NCI-H345 (cell line): ENCODE measurements at places on chromosomes 6 and 20.
A peak's percentile ranks its signal among the peaks of the same experiment; 100 is the strongest.

DNA sequence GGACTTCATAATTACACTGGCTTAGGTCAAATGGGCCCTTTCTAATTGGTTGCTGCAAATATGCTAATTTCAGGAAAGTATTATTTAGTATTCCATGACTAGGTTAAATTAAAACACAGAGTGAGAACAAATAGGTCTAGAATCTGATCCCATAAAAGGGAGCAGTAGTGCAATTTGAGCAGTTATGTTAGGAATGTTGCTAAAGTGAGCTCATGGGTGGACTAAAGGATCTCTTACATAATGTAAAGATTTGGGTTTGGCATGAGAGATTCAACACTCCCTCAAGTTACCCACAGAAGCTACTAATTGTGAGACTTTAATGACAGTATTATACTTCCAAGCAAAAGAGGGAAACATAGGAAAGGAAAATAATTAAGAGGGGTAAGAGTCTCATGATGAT, 109.1 kb downstream of the C6orf58 start:
- DNase-seq, result no peak

DNA sequence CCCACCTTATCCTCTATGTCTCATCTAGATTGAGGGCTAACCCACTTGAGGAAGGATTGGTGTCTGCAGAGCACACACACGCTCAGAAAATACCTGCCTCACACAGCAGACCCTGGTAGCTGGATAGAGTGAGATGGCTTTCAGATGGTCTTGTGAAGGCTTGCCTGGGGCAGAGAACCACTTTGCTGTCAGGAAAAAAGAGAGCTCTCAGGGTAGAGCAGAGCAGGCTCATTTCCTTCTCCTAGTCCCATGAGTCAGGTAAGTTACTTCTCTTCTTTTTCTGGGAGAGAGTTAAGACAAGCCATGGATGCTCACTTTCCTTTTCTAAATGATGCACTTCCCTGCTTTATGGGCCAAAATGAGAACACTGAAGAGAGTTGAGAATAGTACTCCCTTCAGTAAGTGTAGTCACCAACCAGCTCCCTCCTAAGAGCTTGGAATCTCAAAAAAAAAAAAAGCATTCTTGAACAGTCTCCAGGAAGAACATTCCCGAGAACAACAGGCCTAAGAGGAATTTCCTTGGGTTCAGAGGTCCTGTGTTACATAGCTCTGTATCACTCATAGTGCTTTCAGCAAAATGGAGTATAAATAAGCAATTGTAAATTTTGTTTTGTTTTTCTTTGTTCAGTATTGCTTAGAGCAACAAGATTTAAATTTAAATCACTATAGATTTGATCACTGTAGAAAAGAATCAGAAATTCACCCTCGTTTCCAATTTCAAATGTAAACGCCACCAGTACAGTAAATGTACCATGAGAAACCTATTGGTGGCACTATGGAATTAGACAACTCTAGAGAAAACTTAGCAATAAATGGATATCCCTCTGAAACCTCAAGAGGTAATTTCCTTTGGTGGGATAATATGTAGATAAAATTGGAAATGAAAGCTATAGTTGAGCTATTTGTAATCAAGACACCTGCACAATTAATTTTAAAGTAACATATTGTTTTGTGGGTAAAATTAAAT, 530.3 kb downstream of the RFPL4B start:
- no peak for DNase-seq

DNA sequence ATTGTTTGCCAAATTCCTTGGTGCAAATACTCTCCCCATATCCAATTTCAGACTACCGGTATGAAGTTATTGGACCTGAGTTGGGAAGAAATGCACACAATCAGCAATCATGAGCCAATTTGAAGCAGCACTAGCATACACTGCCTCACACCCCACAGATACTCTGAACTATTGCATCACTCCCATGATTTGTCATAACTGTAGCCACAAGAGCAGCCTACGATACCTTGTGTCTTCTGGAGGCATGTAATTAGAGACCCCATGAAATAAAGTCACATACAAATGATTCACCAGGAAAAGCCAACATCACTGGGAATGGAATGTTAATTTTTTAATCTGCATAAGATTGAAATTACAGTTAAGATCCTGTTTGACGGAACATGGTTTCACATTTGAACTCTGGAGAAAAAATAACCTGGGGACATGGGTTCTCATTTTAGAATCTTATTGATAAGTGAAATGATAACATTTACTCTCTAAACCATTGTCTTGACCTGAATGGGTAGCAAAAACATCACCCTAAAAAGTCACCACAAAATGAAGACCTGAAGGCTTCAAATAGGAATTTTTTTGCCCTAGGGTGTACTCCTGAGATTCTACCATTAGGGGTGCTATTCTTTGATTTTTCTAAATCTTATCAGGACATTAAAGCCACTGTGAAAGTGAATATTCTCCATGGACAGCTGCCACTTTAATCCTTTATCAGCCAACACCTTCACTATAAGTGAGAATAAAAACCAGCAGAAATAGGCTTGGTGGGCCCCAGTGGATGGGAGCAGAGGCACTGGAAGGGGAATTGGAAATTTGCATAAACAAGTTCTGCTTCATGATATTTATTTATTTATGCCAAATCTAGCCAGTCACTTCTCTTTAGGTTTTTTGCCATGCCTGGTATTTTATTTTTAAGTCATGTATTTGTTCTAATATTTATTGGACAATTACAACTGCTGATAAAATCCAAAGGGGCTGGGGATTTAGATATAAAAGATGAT, 34.5 kb upstream of the HBS1L start:
- DNase-seq, result no peak

GRCh38 chr6:113451049-113451448, 406.1 kb upstream of the MARCKS start:
- peak; percentile 88 for DNase-seq

GRCh38 chr20:50478162-50478990, 31.8 kb upstream of the PTPN1 start:
- DNase-seq, result peak; percentile 33

DNA sequence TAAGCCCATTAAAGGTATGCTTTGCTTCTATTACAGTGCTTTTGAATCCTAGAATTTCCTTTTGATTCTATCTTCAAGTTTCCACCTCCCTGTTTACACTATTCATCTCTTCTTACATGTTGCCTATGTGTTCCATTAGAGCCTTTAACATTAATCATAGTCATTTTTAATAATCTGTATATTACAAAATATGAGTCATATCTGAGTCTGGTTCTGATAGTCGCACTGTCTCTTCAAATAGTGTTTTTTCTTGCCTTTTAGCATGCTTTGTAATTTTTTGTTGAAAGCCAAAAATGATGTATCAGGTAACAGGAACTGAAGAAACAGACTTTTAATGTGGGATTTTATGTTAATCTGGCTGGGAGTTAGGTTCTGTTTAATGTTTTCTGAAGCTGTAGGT, 68.4 kb downstream of the DNAAF9 start:
- DNase-seq, result no peak
